ENCODE measurements at places on chromosomes 12 and 14.

GRCh38 chr12:106125351-106126095 is 13.2 kb downstream of the NUAK1 start:
- no peak for DNase-seq

GRCh38 chr12:130552483-130552996 is 163.6 kb downstream of the RIMBP2 start:
- no peak for DNase-seq

DNA sequence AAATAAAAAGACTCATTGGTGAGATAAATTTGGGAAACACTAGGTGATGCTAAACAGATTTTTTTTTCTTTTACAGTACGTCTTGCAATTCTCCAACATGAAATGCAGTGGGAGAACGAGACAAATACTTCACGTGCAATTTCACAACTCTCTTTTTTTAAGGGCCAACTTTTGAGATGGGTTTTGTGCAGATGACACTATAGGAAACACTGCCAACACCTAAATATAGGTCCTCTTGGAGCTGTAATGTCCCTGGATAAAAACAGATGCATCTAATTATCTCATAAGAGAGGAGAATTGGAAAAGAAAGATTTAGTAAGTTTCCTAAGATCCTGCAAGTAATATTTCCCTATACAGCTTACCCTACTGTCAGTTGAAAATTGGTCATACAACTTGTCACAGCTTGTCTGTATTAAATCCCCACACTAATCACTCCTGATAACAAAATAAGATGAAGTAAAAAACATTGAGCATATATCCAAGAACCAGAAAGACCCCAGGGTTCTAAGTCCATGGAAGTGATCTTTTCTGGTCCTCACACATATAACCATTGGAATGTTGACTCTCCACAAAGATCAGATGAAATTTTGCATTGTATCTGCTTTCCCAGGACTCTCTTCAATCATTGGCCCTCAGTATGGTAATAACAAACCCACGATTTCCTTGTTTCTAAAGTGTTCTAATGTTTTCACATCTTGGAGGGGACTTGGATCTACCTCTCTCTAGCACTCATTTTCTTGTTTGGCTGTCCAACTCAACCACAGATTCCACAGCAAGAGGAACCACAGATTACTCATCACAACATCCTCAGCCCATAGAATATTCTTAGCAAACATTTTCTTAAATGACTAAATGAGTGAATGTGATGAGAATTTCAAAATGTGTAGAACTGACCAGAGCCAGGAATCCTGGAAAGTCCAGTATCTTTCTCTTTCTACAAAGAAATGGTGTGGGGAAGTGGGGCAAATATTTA is 769.4 kb upstream of the USP15 start:
- no peak for DNase-seq

- no peak for DNase-seq
Observed at GRCh38 chr12:39928181-39928899, 177.5 kb downstream of the SLC2A13 start.

- DNase-seq: no peak
Observed at GRCh38 chr12:100508751-100509150, 35.1 kb downstream of the NR1H4 start.

DNA sequence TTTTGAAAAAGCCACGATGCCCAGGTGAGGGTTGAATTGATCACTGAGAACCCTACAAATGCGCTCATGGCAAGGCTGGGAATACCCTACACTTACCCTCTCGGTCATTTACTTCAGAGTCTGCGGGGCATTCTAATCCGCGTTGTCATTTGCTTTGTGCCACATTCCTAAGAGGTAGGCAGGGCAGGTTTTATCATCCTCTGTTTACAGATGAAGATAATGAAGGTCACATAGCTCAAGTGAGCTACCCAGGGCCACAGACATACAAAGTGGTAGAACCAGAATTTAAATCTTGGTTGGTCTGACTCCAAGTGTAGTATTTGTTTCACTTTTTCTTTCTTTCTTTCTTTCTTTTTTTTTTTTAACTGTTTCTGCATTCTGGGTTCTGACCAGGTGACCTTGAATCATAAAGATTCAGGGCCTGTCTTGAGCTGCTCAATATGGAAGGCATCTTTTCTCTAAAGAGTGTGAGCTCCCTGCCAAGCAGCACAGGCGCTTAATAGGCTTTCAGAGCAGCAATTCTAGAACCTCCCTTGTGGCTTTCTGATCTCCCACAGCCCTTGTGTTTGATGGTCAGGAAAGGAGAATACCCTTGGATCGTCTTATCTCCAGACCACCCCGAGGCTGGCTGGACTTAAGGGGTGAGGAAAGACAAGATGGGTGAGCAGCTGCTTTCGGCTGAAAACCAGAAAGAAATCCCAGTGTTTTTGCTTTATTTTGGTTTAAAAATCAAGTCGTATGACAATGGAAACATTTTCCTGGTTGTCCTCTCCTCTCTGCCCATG is 662 bp upstream of the BATF start:
- DNase-seq: no peak

- DNase-seq: no peak
Observed at GRCh38 chr12:53456654-53457366, 4.9 kb downstream of the PCBP2 start.

DNA sequence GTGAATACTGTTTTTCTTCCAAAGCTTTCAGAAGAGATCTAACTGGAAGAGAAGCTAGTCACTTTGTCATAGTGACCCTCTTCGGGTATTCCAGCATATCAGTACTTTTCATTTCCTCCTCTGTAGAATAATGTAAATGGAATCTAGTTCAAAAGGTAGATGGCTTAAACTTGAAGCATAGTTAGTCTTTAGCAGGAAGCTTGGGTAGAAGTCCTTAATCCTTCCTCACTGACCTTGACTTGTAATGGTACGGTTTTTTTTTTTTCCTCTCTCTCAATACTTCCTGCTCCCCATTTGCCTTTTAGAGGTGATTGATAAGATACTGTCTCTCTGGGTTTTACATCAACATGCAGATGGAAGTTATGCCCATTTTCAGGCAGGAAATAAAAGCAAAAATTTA is 1.7 kb downstream of the FBXO34 start:
- DNase-seq: no peak

GRCh38 chr12:115798309-115798917 is 479.1 kb downstream of the MED13L start:
- DNase-seq: no peak

GRCh38 chr12:63929426-63929825 is 84.9 kb downstream of the SRGAP1 start:
- DNase-seq: no peak

All from HTR-8/SVneo (cell line).